ENCODE measurements at places on chromosomes 13 and 19.
A peak's percentile ranks its signal among the peaks of the same experiment; 100 is the strongest.

DNA sequence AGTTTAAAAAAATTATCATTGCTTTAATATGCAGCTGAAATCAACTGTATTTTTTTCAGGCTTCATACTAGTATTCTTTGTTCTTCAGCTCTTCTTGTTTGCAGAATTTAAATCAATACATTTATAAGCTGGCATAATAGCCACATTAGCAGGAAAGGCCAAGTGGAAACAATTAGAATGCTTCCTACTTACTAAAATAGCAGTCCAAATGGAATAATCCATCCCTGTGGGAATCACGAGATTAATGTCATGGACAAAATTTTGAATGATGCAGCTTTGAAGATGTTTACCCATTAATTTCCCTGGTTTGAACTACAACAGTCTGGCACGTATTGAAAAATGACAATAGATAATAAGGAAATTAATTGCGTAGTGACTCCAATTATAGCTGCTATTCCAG, 2650.8 kb downstream of the PCDH9 start:
- H3K4me3 ChIP-seq, result no peak overlapping the region
- H3K4me1 ChIP-seq, result no peaks in the 10 kb centered on the region
- no peak overlapping the region for H3K27ac ChIP-seq
- no peaks in the 10 kb centered on the region for H3K27me3 ChIP-seq

GRCh38 chr13:97018029-97018819, 23.9 kb upstream of the OXGR1 start:
- no peak overlapping the region for H3K27ac ChIP-seq
- peaks cover 12% of the 10 kb centered on the region for H3K27me3 ChIP-seq
- DNase-seq, result peak; percentile 63
- no peak overlapping the region for H3K4me3 ChIP-seq
- H3K36me3 ChIP-seq, result no peaks in the 10 kb centered on the region

- no peak for DNase-seq
- H3K27me3 ChIP-seq, result peaks cover 7% of the 10 kb centered on the region
- H3K4me1 ChIP-seq, result peaks cover 14% of the 10 kb centered on the region
- peaks cover 14% of the 10 kb centered on the region for H3K36me3 ChIP-seq
- no peak overlapping the region for H3K27ac ChIP-seq
These were observed 6.7 kb downstream of the AKAP8 start for GRCh38 chr19:15372891-15373301.

DNA sequence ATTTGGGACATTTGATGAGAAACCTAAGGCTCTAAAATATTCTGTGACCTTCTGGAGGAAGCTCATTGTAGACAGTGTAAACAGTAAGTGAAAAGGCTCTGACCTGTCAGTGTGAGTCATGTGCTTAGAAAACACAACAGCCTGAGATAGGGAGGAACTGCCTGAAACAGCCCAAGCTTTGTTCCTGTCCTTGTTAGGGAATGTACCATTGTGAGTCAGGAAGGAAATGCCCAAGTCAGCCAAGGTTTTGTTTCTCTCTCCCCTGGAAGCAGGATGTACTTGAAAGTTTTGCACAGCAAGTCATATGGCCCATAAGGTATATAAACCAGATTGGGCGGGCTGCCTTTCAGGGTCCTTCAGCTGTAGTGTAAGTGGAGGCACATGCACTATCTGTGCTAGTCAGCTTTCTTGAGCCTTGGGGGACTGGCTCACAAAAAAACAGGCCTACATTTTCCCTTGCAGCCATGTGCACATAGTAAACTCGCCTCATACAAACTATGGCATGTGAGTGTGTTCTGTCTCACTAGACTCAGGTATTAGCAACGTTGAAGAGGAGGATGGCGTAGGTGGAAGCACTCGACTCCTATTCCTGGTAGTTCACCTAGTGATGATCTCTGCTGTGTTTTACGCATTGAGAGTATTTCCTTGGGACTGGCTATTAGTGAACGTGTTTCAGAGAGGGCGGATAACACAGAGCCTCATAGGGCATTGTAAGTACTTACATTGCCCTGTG, 141.2 kb upstream of the KLHL1 start:
- no peaks in the 10 kb centered on the region for H3K36me3 ChIP-seq
- H3K27ac ChIP-seq, result no peak overlapping the region
- DNase-seq, result no peak

- H3K4me3 ChIP-seq, result no peak overlapping the region
- peaks cover 9% of the 10 kb centered on the region for H3K36me3 ChIP-seq
- DNase-seq, result no peak
- H3K27ac ChIP-seq, result no peak overlapping the region
- peaks cover 31% of the 10 kb centered on the region for H3K27me3 ChIP-seq
These were observed 15.8 kb upstream of the ARHGEF7 start for GRCh38 chr13:111099290-111099689.
